ENCODE measurements at places on chromosomes 16 and 17.

DNA sequence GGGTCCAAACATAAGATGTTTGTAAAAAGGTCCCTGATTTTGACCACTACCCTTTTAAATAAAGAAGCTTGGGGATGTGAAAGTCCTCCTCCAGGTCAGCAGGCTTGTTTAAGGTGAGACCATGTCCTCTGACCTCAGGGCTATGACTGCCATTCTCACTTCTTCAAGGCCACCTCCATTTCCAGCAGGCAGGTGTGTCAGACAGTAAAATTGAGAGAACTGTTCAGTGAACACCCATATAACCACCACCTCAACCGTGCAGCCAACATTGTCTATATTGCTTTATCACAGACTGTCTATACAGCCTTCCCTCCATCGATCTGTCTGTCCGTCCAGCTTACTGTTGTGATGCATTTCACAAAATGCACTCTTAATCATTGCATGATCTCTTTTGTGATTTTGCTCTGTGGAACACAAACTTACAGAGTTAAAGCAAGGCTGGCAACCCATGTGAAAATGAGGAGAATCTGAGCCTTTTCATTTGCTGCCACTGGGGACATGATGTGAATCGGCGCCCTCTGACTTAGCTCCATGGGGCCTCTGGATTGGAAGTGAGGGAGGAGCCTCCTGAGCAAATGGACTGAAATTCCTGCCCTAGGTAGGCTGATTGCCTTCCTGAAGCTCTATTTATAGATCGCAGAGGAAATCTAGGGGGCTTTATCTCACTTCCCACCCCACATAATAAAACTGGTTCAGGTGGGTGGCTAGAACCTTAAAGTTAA, 53.8 kb downstream of the ZNRF1 start:
- DNase-seq: no peak

DNA sequence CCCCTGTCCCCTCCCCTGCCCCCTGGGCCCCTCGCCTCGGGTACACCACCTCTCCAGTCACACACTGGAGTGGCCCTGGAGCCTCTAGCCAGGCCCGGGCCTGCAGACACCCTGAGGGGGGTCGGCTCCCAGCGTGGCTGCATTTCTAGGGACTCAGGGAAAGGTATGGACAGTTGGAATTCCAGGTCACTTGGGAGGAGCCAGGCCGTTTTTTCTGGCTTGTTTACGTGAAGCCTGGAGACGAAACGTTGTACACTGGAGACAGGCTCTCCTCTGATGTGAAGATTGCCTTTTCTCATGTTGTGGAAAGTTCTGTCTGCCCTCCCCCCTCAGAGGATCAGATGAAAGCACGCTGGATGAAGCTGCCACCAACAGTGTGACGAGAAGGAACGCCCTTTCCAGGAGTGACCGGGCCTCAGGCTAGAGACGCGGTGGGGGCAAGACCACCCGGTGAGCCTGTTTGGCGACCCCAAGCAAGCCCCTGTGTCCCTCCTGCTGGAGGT, 4.0 kb upstream of the PPP1R27 start:
- no peak for DNase-seq

GRCh38 chr17:18323007-18323406, 7.9 kb downstream of the SMCR8 start:
- no peak for DNase-seq

- no peak for DNase-seq
These were observed 570.0 kb downstream of the CDH13 start for GRCh38 chr16:83196796-83197195.

DNA sequence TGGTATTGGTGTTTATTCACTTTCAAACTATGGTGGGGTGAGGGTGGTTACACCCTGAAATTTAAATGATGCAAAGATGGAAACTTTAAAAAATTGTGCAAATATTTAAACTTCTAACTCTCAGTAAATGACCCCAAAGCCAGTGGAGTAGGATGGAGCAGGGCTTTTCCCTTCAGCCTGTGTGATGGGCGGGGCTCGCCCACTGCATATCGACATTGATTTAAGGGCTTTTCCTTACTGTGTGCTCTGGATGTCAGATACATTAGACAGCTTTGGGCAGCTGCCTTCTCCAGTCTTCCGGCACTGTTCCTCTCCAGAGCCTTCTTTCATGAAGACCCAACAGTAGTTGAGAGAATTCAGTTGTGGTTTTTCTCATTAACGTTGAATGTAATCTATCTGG, 99.9 kb downstream of the SPECC1 start:
- no peak for DNase-seq

DNA sequence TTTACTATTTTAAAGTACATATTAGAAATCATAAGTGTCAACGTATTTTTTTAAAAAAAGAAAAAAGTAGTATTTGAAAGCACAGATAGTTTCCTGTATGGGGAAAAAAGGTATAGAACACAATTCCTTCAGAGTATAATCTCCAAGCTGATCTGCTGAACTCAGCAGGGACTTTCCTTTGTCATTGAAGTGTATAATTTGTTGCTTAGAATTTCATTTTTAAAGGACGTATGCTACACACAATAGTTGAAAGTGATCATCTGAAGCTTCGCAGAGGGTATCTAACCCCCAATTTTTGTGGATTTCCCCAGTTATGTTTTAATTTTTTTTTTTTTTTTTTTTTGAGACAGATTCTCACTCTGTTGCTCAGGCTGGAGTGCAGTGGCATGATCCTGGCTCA, 20.2 kb upstream of the MAPT start:
- no peak for DNase-seq

GRCh38 chr16:55439101-55439690, 39.8 kb upstream of the MMP2 start:
- DNase-seq: no peak

DNA sequence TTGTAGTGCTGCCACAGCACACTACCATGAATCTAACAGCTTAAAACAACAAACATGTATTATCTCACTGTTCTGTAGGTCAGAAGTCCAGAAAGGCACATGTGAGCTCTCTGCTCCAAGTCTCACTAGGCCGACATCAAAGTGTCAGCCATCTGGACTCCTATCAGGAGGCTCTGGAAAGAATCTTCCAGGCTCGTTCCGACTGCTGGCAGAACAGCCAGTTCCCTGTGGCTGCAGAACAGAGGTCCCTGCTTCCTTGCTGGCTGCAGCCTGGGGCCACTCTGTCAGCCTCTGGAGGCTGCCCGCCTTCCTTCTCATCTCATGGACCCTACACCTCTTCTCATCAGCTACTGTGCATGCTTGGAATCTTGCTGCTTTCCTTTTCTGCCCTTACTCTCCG, 168.9 kb downstream of the CBLN1 start:
- DNase-seq: no peak

DNA sequence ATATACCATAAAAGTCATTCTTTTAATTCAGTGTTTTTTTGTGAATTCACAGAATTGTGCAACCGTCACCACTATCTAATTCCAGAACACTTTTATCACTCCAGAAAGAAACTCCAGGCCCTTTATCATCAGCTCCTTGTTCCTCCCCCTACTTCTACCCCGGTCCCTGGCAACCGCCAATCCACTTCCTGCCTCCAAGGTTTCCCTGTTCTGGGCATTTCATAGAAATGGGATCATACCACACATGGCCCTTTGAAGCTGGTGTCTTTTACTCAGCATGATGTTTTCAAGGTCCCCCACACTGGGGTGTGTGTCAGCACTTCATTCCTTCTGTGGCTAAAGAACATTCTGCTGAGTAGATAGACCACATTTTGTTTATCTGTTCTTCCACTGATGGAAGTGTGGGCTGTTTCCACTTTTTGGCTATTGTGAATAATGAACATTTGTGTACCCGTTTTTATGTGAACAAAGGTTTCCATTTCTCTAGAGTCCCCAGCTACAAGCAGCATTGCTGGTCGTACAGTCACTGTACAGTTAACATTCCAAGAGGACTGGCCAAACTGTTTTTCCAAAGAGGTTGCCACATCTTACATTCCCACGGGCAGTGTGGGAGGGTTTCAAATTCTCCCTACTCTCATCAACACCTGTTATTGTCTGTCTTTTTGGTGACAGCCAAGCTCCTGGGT, 75.8 kb upstream of the ZNF469 start:
- DNase-seq: no peak

- DNase-seq: no peak
These were observed 59.4 kb upstream of the XYLT1 start for GRCh38 chr16:17529982-17530760.

DNA sequence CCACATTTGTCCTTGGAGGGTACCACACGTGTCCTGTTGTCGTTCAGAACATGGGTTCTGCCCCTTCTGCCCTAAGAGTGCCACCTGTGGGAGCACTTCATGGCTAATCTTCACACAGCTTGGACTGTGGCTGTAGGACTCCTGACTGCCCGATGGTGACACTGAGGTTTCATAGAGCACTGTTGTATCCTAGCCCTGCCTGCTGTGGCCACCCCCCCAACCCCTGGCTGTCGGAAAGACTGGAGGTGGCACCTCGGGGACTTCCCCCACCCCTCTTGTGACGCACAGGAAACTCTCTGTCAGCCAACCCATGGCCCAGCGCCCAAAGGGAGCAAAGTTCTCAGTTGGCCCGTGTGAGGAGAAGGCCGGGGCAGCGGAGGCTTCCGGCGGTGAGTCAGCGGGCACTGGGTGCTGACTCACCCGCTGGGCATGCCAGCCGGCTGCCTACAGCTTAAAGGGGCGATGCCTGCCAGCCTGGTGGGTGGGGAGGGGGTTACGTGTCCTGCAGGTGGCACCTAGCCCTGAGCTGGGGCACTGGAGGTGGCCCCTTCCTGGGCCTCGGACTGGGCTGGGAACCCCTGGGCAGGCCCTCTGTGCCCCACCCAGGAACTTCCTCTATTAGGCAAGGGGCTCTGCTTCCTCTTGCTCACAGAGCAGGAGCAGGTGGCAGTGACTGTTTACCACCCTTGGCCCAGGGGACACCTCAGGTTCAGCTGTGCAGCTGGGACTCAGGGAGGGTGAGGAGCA, 3.4 kb downstream of the MAP2K3 start:
- DNase-seq: peak; percentile 96

DNA sequence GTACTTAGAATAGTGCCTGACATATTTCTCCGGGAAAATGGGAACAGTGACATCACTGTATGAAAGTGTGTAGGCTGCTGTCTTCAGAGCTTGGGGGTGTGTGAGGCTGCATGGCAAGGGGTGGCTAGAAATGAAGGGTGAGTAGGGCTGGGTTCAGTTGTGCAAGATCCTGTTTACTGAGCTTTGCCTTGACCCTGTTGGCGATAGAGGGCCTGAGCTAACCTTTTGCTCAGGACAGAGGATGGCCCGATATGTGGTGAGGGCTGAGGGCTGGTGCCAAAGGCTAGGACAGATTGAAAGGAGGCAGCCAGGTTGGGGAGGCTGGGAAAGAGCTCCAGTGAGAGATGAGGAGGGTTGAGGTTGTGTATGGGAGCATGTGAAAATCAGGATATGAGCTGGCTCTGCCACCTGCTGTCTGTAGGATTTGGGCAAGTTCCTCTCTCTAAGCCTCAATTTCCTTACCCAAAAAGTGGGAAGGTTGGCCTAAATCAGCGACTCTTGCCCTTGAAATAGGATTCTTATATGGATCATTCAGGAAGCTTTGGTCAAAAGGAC, 6.0 kb upstream of the CCL1 start:
- DNase-seq: no peak

DNA sequence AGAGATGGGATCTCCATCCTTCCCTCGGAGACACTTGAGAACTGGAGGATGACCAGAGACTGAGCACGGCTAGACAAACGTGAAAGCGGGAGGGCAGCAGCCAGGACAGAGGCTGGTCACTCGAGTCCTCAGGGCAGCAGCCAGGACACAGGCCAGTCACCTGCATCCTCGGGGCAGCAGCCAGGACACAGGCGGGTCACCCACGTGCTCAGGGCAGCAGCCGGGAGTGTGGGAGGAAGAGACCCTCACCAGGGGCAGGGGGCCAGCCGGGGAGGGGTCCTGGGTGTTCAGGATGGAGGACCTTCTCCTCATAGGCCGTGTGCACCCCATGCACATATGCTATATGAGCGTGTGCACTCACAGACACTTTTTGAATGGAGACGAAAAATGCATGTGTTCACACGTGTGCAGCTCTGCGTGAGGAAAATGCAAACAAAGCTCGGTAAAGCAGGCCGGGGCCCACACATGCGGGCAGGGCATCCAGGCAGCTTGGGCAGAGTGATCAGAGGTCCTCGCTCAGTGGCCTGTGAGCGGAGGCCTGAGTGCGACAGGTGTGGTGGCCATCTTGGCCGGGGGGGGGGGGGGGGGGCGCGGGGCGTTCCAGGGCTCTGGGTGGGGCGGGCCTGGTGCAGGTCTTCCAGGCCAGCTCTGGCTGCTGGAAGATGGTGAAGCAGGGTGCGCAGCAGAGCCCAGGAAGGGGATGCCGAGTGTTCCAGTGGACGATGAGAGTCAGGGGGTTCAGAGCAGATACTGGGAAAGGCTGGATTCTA, 26.7 kb downstream of the ZNF469 start:
- no peak for DNase-seq

DNA sequence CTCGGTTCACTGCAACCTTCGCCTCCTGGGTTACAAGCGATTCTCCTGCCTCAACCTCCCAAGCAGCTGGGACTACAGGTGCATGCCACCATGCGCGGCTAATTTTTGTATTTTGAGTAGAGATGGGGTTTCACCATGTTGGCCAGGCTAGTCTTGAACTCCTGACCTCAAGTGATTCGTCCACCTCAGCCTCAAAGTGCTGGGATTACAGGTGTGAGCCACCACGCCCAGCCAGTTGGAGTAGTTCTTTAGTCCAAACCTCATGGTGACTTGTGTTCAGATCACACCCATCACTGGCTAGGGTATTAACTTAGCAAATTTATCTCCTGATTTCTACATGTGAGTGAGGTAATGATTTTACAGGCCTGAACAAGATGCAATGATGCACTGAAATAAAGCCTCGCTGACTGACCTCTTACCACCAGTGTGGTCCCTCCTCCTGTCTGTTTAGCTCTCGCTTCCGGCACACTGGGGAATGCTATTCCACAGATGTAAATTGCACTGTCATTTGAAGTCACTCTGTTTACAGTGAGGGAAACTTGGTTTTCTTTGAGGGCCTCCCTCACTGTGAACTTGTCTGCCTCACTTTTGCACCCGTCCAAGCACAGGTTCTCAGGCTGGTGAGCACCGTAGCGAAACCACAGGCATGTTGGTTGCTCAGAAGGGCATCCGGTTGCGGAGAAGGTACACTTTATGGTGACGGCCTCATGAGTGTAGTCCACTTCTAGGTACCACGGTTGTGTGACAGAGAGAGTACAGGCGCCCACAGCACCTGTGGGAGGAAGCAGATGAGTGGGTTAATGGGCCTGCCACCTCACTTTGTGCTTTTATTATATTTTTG, 5.5 kb downstream of the IGSF6 start:
- peak; percentile 46 for DNase-seq

- no peak for DNase-seq
These were observed 71.9 kb downstream of the N4BP1 start for GRCh38 chr16:48537909-48538745.

DNA sequence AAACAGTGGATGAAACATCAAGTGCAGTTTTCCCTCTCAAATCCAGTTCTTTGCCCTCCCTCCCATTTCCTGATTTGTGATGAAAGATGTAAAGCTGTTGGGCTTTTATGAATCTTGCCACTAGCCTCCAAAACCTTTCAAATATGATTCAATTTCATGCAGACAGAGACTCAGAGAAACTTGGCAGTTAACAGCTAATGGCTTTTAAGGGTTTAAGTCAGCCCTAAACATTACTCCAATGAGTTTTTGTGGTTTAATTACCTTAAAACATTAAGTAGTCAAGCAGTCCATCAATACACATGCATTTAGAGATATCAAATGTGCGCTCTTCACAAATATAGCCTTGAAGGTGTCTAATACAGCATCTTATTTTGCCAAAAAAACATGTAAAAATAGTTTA, 1594.0 kb upstream of the GOT2 start:
- no peak for DNase-seq

- DNase-seq: no peak
These were observed 15.9 kb downstream of the LLGL1 start for GRCh38 chr17:18241229-18241871.
